H9 (cell line): ENCODE measurements at places on chromosomes 6 and 20. TPM values are rescaled to one million over a fixed set of nuclear protein-coding genes. Genes with fewer than 3 reads are reported as not detected.
A peak's percentile ranks its signal among the peaks of the same experiment; 100 is the strongest.

The VSTM2L gene
- total RNA-seq: 2.1 and 2.2 TPM in 2 replicates

DNA sequence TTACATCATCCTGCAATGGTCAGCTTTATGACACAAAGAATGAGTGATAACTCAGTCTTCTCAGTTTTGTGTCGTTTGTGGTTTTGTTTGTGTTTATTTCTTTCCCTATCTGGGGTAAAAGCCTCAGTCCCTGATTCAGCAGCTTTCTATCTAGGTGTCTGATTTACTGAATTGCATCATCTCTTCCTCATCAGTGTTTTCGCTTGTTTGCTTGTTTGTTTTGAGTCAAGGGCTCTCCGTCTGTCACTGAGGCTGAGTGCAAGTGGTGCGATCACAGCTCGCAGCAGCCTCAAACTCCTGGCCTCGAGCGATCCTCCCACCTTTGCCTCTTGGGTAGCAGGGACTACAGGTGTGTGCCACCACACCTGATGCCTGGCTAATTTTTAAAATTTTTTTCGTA lies 548.9 kb downstream of the PRKN start:
- no peak for DNase-seq
- H3K4me1 ChIP-seq: no peaks in the 10 kb centered on the region
- H3K27ac ChIP-seq: no peak overlapping the region
- no peak overlapping the region for H3K4me3 ChIP-seq
- no peaks in the 10 kb centered on the region for H3K36me3 ChIP-seq

DNA sequence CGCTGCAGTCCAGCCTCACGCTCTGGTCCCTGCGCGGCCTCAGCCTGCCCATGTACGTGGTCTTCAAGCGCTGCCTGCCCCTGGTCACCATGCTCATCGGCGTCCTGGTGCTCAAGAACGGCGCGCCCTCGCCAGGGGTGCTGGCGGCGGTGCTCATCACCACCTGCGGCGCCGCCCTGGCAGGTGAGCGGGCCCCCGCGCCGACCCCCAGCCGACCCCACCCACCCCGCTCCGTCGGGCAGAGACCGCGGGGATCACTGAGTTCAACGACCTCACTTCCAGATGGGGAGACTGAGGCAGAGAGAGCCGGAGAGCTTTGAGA lies 545 bp downstream of the SLC35D3 start:
- peak overlapping the region; percentile 85 for H3K4me3 ChIP-seq
- peaks cover 2% of the 10 kb centered on the region; the same call in 1 of the 2 replicates for H3K4me1 ChIP-seq
- no peak for DNase-seq
- no peak overlapping the region for H3K27ac ChIP-seq

- H3K36me3 ChIP-seq: peaks cover 15% of the 10 kb centered on the region
- no peak overlapping the region for H3K27ac ChIP-seq
- no peaks in the 10 kb centered on the region for H3K27me3 ChIP-seq
- DNase-seq: no peak
- H3K4me3 ChIP-seq: no peak overlapping the region
Observed at GRCh38 chr20:34084227-34084923, 27.7 kb downstream of the EIF2S2 start.
